Inflammatory macrophage (primary cell): ENCODE measurements at places on chromosomes 5 and 9.

- DNase-seq: no peak
Measured at GRCh38 chr5:172540099-172540870, 86.0 kb upstream of the SH3PXD2B start.

GRCh38 chr9:21392270-21392669 lies 7.1 kb upstream of the IFNA2 start:
- peak; percentile 11 for DNase-seq

GRCh38 chr5:65478336-65478735 lies 3.4 kb downstream of the ADAMTS6 start:
- DNase-seq: no peak

- DNase-seq: peak; percentile 21
Measured at GRCh38 chr9:137582286-137582860, 3.6 kb upstream of the DPH7 start.

DNA sequence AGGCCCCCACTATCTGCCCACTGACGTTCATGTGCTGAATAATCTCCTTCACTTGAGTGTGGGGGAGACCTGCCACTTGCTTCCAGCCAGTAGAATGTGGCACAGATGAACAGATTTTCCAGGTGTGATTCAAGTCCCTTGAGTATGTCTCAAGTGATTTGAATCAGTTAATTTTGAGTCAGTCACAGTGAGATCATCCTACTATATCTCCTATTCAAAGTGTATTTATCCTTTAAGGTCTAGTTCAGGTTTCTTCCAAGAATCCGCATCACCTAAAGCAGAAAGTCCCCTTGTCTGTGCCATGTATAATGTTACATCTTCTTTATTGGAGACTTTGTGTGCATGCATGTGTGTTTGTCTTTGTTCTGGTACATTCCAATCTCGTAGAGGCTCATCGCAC lies 208.3 kb upstream of the DAB2 start:
- DNase-seq: no peak

GRCh38 chr9:19156805-19157204 lies 29.5 kb upstream of the PLIN2 start:
- no peak for DNase-seq

DNA sequence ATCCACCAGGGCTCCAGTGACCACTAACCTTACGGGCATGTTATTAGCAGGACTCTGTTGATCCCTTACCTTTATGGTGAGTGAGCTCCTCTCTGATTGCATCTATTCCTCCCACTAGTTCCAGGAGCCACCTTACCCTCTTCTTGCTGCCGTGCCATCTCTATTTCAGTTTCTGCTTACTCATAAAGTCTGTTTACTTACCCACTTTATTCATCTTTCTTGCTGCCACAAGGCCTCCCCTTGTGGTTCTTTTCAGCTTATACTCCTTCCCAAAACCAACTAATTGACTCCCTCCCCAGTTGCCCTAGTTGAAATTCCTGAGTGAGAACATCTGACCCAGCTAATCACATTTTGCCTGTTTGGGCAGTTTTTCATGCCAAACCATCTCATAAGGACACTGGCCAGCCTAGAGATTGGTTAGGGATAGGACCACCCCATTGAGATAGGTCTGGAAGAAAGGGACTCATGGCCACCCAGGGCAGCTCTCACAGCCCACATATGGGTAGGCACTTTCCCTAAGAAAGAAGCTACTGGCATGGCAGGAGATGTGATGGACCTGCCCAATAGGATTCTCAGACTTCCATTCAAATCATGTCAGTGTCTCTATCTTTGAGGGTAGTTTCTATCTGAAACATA lies 412.7 kb downstream of the EFNA5 start:
- DNase-seq: no peak

DNA sequence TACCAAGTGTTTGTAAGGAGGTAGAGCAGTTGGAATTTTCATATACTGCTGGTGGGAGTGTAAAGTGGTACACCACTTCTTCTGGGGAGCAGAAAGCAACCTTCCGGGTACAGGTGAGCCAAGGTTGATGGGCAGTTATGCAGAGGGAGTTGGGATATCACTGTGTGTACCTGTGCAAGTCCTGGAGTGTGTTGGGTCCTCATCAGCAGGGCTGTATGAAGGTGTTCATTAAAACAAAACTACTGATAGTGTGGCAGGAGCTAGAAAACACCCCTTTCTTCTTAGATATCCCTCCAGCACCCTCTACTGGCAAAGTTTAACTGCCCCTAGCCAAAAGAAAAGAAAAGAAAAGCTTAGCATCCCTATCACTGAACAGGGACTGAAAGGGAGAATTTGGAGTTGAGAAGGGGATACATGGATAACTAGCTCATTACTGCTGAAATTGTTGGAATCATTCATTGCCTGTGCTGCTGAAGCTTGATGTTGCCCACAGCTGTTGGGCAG lies 10.7 kb downstream of the MARCHF6 start:
- DNase-seq: no peak

- DNase-seq: peak; percentile 80
Measured at GRCh38 chr9:7976167-7976755, 176.7 kb upstream of the DMAC1 start.

GRCh38 chr5:170737591-170737990 lies 45.9 kb upstream of the GABRP start:
- no peak for DNase-seq

DNA sequence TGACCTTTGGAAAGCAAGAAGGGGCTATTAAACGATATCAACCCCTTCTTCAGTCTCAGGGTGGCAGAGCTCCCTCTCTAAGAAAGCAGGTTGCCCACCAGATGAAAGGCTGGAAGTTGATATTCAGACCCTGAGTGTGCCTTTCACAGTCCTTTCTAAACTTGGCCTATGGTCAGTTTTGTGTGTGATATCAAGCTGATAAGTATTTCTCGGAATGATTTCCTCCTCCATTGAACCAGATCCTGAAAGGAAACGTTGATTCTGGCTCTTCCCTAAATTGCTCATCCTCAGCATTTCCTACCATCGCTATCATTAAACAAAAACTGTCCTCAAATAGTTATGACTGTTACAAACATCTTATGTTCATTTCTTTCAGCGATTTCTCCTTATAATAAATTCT lies 130.4 kb downstream of the CEMIP2 start:
- no peak for DNase-seq

DNA sequence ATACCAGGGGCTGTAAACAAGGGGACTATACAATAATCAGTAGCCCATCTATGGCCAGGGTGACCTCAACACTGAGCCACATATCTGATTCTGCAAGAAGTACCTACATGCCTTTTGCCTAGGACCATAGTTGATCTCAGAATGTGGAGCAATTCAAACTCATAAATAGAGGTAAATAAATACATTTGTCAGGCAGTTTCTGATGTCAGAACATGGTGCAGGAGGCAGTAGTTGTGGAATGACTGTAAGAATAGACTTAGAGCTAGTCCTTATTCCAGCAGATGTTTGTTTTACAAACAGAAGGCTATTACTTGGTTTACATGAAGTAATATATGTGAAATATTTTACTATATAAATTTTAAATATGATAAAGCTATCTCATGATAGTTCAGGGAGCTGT lies 330.7 kb upstream of the DAB2 start:
- DNase-seq: no peak

- no peak for DNase-seq
Measured at GRCh38 chr5:155699385-155699784, 627.6 kb upstream of the SGCD start.

- DNase-seq: no peak
Measured at GRCh38 chr5:63439537-63439936, 522.7 kb downstream of the HTR1A start.

GRCh38 chr9:129990269-129991010 lies 52.5 kb downstream of the FNBP1 start:
- peak; percentile 41 for DNase-seq
